NCI-H1694 (cell line): ENCODE measurements at places on chromosomes 13 and 19.
A peak's percentile ranks its signal among the peaks of the same experiment; 100 is the strongest.

GRCh38 chr19:18489627-18490184 is 32.2 kb downstream of the ELL start:
- DNase-seq: no peak

DNA sequence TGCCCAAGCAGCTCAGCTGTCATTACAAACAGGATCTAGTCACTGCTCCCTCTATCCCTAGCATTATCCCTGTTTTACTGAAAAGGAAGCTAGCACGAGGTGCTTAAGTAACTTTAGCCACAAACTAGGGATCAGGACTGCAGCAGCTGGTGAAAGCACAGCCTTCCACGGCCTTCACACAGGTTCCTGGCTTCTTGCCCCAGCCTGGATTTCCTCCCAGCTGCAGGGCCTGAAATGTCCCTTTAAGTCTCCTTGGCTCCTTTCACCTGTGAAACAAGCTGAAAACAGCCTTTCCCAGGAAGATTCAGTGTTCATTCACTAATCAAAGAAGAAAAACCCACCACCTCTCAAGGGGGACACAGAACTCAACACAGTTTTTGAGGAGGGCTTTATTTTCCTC is 754.5 kb downstream of the DIAPH3 start:
- DNase-seq: no peak

- DNase-seq: no peak
Measured at GRCh38 chr19:6925386-6925785, 38.0 kb downstream of the ADGRE1 start.

GRCh38 chr13:101773062-101773461 is 320.6 kb downstream of the ITGBL1 start:
- no peak for DNase-seq

GRCh38 chr19:45771311-45771933 is 2.4 kb upstream of the SIX5 start:
- no peak for DNase-seq

GRCh38 chr19:1451916-1452801 is 2.2 kb downstream of the APC2 start:
- no peak for DNase-seq

GRCh38 chr13:82634946-82635345 is 1247.3 kb downstream of the SLITRK1 start:
- no peak for DNase-seq

DNA sequence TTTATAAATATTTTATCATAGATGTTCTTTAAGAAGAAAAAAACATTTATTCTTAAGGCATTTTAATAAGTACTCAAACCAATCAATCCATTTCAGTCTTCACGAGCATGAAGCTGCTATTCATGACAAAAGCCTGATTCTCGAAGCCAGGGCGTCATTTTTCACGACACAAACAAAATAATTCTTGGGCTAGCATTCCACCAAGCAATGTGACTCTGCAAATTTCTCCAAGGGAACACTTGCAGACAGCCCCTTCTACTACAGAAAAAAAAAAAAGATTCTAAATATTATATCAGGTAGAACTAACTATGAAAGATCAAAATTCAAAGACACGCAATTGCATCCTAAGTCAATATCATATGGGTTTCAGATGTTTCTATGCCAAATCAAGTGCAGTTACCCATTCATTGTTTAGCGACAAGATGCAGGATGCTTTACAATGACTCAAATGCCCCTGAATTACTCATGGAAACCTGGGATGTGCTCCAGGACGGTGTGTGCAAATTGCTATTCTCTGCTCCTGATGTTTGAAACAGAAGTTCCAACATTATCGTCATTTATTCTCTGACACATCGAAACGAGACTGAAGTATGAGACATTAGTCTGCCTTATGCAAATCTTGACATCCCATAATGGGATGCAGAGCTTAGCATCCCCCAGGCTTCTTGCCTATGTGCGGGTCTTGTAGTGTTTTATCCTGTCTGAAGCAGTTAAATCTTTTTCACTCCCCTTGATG is 517.7 kb downstream of the MYO16 start:
- DNase-seq: no peak

- DNase-seq: no peak
Measured at GRCh38 chr19:46321653-46322052, 24.8 kb downstream of the HIF3A start.

- no peak for DNase-seq
Measured at GRCh38 chr13:95756072-95756471, 79.1 kb downstream of the DNAJC3 start.

DNA sequence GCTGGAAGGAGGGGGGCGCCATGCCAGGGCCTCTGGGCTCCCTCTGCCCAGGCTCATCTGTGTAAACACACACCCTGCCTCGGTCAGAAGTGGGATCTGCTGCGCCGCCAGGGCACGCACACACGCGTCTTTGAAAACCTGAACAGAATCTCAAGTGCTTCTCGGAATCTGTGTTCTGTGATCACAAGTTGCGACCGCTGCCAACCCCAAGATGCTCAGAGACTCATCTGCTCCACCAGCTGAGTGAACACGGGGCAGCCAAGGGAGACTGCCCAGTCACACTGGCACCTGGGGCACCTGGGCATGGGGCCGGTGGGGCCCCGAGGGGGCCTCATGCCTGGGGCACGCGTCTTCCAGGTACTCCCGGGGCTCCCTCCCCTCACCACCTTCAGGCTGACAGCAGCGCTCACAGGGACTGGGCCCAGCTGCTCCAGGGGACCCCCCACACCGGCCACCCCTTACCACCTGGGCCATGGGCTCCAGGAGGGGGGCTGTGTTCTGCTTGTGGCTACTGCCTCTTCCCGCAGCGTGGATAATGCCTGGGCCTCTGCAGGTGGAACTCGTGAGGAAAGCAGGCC is 59.0 kb downstream of the KLF2 start:
- DNase-seq: no peak

DNA sequence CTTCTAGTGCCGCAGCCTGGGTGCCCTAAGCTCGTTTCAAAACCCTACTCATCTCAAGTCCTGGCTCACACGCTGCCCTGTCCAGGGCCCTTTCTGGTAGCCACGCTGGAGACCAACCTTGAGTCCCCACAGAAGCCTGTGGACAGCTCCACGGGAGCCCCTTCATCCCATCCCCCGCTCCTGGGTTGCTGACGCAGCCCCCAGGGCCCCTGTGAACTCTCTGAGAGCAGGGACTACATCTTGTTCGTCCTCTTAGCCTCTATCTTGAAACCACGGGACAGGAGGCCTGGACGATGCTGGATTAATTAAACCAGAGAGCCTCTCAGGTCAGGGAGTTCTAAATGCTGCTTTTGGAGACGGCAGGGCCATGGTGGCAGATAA is 7.4 kb downstream of the MLLT1 start:
- DNase-seq: no peak

GRCh38 chr13:96238861-96239260 is 149.0 kb downstream of the HS6ST3 start:
- DNase-seq: no peak

DNA sequence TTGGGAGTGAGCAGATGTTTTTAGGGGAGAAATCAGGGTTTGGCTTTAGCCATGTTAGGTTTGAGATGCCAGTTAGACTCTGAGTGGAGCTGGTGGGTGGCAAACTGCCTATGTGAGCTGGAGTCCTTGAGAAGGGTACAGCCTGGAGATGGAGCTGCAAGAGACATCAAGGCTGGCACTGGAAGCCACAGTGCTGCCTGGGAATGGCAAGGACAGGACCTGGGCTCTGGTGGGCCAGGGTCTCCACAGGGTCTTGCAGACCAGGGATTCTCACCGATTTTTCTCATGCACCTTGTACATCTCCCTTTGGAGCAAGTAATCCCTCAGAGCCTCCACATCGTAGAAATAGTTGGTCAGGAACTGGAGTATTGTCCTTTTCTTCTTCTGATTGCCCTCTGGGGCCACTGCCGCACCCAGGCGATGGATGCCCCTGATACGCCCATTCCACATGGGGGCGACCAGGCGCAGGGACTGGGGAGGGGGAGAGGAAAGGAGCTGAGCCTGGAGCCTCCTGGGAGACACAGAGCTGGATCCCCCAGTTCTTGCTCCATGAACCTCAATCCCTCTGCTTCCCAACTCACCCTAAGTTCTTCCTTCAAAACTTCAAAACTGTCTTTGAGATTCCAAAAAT is 1.7 kb downstream of the DMAC2 start:
- DNase-seq: no peak

DNA sequence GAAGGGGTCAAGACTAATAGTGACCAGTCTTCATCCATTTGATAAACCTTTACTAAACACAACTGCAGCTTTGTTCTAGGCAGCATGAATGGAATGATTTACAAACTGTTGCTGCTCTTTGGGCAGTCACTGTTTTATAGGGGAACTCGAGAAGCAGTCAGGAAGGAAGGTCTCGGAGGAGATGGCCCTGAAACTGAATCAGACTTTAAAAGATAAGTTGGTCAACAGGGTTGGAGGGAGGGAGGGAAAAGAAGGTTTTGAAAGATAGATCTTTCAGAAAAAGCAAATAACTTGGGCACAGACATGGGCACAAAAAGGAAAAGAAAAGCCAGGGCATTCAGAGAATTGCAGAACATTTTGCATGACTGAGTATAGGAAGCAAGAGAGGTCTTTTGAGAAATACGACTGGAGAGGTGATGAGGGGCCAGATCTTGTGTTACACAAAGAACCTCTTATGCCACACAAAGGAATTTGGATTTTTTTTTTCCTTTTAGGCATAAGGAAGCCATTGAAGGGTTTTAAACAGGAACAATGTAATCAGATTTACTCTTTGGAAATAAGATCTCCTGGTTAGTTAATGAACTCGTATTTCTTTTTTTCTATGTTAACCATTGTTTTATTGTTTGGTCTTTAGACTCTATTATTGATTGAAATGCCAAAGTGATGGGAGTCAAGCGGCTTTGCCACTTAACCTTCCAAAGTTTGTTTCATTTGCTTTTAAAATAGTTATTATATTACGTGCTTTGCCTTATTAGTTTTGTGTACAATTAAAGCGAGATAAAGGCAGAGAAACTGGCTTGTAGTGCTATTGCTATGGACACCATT is 37.5 kb upstream of the SACS start:
- no peak for DNase-seq

- DNase-seq: no peak
Measured at GRCh38 chr13:113150550-113151365, 7.7 kb upstream of the PROZ start.

DNA sequence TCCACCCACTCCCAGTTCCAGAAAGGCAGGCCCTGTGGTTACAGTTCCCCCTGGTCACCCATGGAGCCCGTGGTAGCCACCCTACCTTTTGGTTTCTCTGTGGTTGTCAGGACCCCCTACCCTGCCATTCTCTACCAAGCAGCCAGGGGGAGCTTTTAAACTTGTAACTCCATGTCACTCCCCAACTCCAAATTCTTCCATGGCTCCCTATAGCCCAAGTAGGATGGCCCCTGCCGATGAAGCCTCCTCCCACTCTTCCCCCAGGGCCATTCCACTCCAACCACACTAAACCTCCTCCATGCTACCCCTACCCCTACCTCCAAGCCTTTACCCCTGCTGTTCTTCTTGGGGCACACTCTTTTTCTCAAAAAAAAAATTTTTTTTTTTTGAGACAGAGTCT is 2.2 kb downstream of the S1PR2 start:
- peak; percentile 28 for DNase-seq
